CD8-positive, alpha-beta memory T cell (primary cell): ENCODE measurements at places on chromosomes 6 and 20. TPM values are rescaled to one million over a fixed set of nuclear protein-coding genes. Genes with fewer than 3 reads are reported as not detected.
A peak's percentile ranks its signal among the peaks of the same experiment; 100 is the strongest.

GRCh38 chr20:57592263-57593092, 27.7 kb downstream of the ZBP1 start:
- DNase-seq = no peak

DNA sequence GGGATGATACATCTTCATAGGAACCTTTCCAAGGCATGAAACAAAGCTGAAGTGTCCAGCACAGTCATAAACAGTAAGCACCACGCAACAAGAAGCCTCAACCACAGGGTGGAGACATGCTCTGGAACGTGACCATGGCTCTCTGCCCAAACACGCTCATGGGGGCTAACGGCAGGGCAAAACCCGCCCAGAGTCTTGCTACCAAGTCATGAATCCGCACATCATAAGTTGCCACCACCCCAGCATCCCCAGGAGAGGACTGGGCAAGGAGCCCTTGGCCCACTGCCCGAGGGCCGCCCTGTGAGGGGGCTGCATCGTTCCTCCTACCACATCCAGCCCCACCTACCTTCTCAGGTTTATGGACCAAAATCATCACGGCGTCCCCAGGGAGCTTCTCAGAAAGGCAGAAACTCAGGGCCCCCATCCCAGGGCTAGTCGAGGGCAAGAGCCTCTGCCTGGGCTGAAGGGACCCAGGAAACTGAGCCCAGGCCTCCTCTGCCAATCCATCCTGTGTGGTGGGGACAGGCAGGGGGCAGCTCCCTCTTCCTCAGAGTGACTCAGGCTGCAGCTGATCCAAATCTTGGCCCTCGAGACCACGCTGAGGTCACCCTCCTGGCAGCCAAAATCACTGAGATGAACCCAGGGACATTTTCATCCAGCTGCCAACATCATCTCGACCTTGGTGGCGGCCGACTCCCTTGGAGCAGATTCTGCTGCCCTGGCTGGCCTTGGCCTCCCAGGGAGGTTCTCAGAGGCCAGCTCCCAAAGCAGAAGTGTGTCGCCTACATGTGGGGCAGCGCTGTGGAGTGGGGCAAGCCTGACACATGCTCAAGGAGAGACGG, 42.6 kb downstream of the BMP7 start:
- no peak for DNase-seq

DNA sequence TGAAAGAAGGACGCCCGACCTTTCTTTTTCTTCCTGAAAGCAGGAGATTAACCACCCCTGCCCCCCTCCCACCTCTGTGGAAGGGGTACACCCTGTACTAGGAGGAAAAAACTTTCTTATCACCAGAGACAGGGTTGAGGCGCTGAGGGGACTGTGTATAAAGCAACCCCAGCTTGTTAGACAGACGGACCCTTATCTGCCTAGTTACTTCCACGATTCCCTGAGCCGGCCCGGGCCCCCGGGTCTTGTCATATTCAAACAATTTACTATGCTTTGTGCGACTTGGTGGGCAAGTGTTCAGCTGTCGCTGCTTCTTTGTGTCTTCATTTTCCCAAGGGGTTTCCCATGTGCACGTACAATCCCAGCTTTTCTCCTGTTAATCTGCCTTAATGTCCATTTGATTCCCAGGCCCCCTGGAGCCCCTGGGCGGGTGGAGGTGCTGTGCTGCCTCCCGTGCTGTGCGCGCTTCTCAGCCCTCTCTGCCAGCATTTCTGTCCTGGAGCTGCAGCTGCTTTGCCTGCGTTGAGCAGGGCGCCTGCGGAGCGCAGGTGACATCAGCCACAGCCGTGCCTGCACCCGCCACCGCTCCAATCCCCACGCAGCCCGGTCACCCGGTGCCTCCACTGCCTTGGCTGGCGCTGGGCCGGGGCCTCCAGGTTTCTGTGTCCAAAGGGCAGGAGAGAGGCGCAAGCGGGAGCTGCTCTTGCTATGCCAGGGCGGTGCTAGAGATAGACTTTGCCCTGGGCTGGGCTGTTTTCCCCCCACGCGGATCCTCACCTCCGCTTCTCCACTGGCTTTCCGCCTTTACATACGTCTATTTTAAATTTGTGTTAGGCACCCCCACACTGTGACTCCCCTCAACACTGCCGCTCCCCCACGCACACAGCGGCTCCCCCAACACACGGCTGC, 96.2 kb downstream of the TTLL2 start:
- DNase-seq = no peak

GRCh38 chr20:44102582-44102981, 84.4 kb downstream of the JPH2 start:
- no peak for DNase-seq

DNA sequence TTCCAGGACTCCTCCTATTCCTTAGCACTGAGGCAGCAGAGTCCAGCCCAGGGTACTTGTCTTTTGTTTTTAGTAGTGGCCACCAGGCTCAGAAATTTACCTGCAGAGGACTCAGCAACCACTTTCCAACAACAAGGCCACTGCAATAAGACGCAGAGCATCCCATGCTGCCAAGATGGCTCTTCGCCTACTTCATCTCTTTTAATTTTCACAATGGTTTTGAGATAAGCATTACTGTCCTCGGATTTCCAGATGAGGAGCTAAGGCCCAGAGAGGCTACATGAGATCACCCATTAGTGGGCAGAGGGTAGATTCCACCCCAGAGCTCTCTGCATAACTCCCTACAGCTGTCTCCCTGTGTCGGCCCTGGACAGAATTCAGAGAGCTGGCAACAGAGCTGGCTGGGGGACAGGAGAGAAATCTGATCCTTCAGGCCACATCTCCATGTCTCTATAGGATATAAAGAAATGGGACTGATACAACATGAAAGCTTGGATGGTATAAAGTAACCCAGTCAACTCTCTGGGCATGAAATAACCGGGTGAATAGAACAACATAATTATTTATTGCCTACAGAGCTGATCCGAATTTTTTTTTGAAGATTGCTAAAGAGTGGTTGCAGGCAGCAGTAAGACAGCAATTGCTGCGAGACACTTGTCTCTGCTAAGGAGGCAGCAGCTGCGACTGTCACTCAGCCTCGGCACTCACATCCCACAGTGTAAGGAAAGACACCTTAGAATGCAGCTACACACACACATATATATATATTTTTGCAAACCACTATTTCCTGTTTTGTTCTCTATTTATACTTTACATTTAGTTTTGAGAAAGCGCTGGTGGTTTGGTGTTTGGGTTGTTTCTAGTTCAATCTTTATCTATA, 37.2 kb downstream of the SCML4 start:
- DNase-seq = peak; percentile 72

GRCh38 chr6:167658106-167658505, 168.6 kb upstream of the AFDN start:
- no peak for DNase-seq

DNA sequence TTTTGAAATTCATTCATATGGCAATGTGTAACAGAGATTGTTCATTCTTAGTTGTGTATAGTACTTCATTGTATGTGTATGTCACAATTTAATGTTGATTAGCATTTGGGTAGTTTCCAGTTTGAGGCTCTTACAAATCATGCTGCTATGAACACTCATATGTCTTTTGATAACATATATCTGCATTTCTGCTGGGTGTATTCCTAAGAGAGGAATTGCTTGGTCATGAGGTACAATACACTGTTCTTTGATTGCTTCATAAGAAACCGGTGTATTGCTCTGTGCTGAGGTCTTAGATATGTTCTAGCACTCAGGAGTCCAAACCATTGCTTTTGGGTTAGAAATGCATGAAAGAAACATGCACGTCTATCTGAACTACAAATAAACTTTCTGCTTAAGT, 492.9 kb upstream of the JAG1 start:
- DNase-seq = no peak

DNA sequence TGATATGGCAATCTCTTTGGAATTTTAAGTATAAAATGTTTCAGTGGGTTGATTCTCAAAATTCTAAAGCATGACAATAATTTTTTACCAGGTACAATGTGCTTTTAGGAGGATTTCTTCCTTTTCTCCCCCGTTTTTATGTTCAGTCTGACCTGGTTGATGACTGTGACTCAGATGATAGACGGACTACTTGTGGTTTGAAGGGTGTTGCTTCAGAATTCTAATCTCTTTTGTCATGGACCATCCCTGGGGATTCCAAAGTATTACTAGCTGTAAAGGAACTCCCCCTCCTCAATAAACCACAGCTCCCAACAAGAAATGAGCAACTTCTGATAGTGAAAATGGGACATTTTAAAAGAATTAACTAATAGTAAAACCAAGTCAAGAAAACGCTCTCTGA, 34.9 kb upstream of the TNFAIP3 start:
- no peak for DNase-seq

DNA sequence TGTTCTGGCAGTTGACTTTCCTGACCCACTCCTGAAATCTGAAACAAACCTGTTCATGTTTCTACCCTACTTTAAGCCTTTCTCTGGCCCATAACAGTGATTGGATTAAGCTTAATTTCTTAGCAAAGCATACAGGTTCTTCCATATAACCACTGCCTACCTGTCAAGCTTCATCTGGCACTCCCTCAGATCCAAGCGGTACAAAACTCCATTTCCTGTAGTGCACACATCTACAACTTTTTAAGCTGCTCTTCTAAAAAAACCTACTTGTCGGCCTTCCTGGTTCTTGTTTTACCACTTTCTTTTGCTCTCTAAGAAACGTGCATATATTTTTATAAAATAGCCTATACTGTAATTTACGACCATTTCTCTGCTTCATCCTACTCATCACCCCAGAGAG, 916 bp upstream of the PPP1R11 start:
- DNase-seq = no peak

DNA sequence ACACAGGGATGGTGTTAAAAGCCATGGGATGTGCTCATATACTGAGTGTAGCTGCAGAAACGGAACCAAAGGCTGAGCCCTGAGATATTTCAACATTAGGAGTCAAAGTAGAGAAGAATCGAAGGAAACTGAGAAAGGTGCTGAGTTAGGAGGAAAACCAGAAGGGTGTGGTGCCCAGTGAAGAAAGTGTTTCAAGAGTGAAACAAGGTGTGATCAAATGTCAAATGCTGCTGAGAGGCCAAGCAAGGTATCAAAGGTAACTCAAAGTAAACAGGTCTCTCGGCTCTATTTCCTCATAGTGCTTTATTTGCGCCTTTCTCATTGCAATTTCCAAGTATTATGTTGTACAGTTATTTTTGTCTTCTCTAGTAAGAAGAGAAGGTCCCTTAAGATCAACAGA, 94.1 kb downstream of the PRDM1 start:
- no peak for DNase-seq

- no peak for DNase-seq
Measured at GRCh38 chr6:162730502-162730901, 2.7 kb downstream of the PACRG start.

GRCh38 chr20:21505810-21506530, 7.9 kb downstream of the NKX2-2 start:
- peak; percentile 66 for DNase-seq

DNA sequence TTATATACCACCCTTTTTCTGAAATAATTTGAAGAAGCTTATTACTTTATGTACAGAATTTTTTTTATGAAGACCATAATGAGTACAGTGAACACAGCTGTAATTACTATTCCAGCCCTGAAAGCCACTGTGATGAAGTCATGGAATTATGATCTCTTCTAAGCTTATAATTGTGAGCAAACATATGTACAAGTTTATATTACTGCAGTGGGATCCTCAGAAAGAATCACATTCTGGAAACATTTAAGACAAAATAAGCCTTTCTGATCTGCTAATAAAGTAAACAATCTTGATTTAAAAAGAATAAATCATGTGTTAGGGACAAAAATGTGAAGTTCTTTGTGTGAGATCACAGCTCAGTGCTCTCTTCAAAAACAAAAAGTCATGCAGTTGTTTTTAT, 560.4 kb downstream of the CD109 start:
- no peak for DNase-seq

DNA sequence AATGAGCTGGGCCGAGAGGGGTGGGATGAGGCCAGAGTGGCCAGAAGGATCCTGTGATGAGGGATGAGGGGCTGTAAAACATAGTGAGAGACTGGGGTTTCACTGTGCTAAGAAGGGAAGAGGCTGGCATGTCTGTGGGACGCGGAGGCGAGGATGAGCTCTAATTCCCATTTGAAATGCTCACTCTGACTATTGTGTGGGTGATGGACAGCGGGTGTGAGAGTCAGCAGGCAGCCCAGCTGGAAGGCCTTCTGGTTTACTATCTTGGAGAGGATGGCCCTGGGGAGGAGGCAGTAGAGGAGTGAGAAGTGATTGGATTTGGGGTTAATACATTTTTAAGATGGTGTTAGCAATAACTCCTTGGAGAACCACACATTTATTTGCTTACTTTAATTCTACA, 9.5 kb upstream of the MICA start:
- DNase-seq = no peak

- DNase-seq = no peak
Measured at GRCh38 chr6:40810171-40810570, 223.0 kb upstream of the LRFN2 start.

Gene B4GALT5
- total RNA-seq = 39.1 TPM

Gene METTL24
- total RNA-seq = not detected

Gene SGK2
- total RNA-seq = 0.24 TPM

Gene SLC17A3
- total RNA-seq = not detected

Gene HDGFL1
- not detected for total RNA-seq

Gene ZNF217
- total RNA-seq = 54.3 TPM

Gene FOXA2
- not detected for total RNA-seq

Gene KCNK5
- 27.6 TPM for total RNA-seq

Gene CLVS2
- total RNA-seq = not detected

Gene TCF21
- not detected for total RNA-seq

Gene PHACTR1
- total RNA-seq = 0.04 TPM
